A549 treated with AZD2906 at 1 μM for 4 hours (cell line): ENCODE measurements at places on chromosomes 12 and 14. TPM values are rescaled to one million over a fixed set of nuclear protein-coding genes. Genes with fewer than 3 reads are reported as not detected.

Gene VDR
- 2.9 to 3.7 TPM (median 3.5 TPM) in 5 replicates for total RNA-seq

Gene AVPR1A
- 0.01 to 0.07 TPM (median 0.03 TPM) in 5 replicates for total RNA-seq

Gene LRRC23
- 15.6 to 19.4 TPM (median 16.9 TPM) in 5 replicates for total RNA-seq

Gene CCDC196
- total RNA-seq: not detected in 5 replicates

Gene POLE2
- 10.4 to 14.2 TPM (median 12.4 TPM) in 5 replicates for total RNA-seq

Gene KRT78
- total RNA-seq: 0.04 to 0.13 TPM (median 0.07 TPM) in 5 replicates

Gene SDR9C7
- 0.03 to 0.08 TPM (median 0.05 TPM) in 4 of 5 replicates, not detected in the other for total RNA-seq

Gene FOXN4
- 0.04 to 0.11 TPM (median 0.07 TPM) in 5 replicates for total RNA-seq

Gene TAS2R7
- not detected in 5 replicates for total RNA-seq

Gene RNASE7
- not detected in 5 replicates for total RNA-seq

Gene TESPA1
- total RNA-seq: not detected in 5 replicates

Gene LRRC43
- 0.10 to 0.25 TPM (median 0.17 TPM) in 4 of 5 replicates, not detected in the other for total RNA-seq

Gene INSM2
- total RNA-seq: 0.05 to 0.11 TPM (median 0.07 TPM) in 5 replicates

Gene PRH2
- total RNA-seq: 0.23 to 0.48 TPM (median 0.43 TPM) in 3 of 5 replicates, not detected in the others

Gene SLC7A8
- total RNA-seq: 1.8 to 2.8 TPM (median 1.9 TPM) in 5 replicates

Gene DLK1
- total RNA-seq: 0.17 to 0.41 TPM (median 0.26 TPM) in 5 replicates

Gene RNASE3
- total RNA-seq: not detected in 5 replicates

Gene FAM90A1
- 0.07 to 0.20 TPM (median 0.15 TPM) in 5 replicates for total RNA-seq

Gene SLC2A13
- total RNA-seq: 2.4 to 3.2 TPM (median 2.8 TPM) in 5 replicates

Gene ACTR6
- 16.9 to 32.7 TPM (median 21.2 TPM) in 5 replicates for total RNA-seq

Gene TAS2R14
- total RNA-seq: 0.44 to 0.81 TPM (median 0.78 TPM) in 5 replicates

Gene IFNG-AS1
- total RNA-seq: not detected in 5 replicates

Gene CD63
- total RNA-seq: 655 to 710 TPM (median 681 TPM) in 5 replicates

Gene PLBD1
- 4.1 to 4.8 TPM (median 4.3 TPM) in 5 replicates for total RNA-seq

Gene NDRG2
- total RNA-seq: 2.5 to 3.8 TPM (median 2.6 TPM) in 5 replicates

Gene ACOT4
- 1.7 to 2.3 TPM (median 2.0 TPM) in 5 replicates for total RNA-seq

Gene AMDHD1
- 2.0 to 2.7 TPM (median 2.3 TPM) in 5 replicates for total RNA-seq

Gene DAZAP2
- 316 to 381 TPM (median 322 TPM) in 5 replicates for total RNA-seq

Gene DTX1
- total RNA-seq: 0.26 to 0.45 TPM (median 0.36 TPM) in 5 replicates

Gene IAPP
- total RNA-seq: not detected in 5 replicates

Gene CD4
- 0.01 to 0.06 TPM in 2 of 5 replicates, not detected in the others for total RNA-seq

Gene KCNH3
- 1.5 to 2.6 TPM (median 2.2 TPM) in 5 replicates for total RNA-seq

Gene KRT81
- 3,224 to 4,157 TPM (median 4,024 TPM) in 5 replicates for total RNA-seq

Gene TOMM20L
- not detected in 5 replicates for total RNA-seq

Gene WNT1
- 0.09 to 0.17 TPM (median 0.13 TPM) in 5 replicates for total RNA-seq

Gene PARPBP
- 17.7 to 23.3 TPM (median 18.6 TPM) in 5 replicates for total RNA-seq

Gene GALNT6
- total RNA-seq: 2.4 to 3.3 TPM (median 3.1 TPM) in 5 replicates

Gene OR6C2
- total RNA-seq: not detected in 5 replicates

Gene SPIC
- not detected in 5 replicates for total RNA-seq

Gene CHPT1
- total RNA-seq: 46.4 to 67.6 TPM (median 64.9 TPM) in 5 replicates

Gene DACT1
- 0.34 to 0.74 TPM (median 0.64 TPM) in 5 replicates for total RNA-seq

Gene GZMB
- not detected in 5 replicates for total RNA-seq

Gene GALNT4
- 12.9 to 19.5 TPM (median 16.0 TPM) in 5 replicates for total RNA-seq

Gene DIO2
- 1.5 to 2.5 TPM (median 1.7 TPM) in 5 replicates for total RNA-seq

Gene GAPDH
- 6,774 to 9,343 TPM (median 8,942 TPM) in 5 replicates for total RNA-seq

Gene GPR132
- total RNA-seq: 0.40 to 0.68 TPM (median 0.55 TPM) in 5 replicates

Gene POTEM
- not detected in 5 replicates for total RNA-seq

Gene PTGES3
- 340 to 396 TPM (median 363 TPM) in 5 replicates for total RNA-seq

Gene MANSC1
- 3.2 to 3.9 TPM (median 3.6 TPM) in 5 replicates for total RNA-seq

Gene ACRBP
- total RNA-seq: 0.13 to 0.28 TPM (median 0.17 TPM) in 3 of 5 replicates, not detected in the others

Gene KRT82
- total RNA-seq: not detected in 5 replicates
